ENCODE measurements at places on chromosomes 6 and 20. TPM values are rescaled to one million over a fixed set of nuclear protein-coding genes. Genes with fewer than 3 reads are reported as not detected.

DNA sequence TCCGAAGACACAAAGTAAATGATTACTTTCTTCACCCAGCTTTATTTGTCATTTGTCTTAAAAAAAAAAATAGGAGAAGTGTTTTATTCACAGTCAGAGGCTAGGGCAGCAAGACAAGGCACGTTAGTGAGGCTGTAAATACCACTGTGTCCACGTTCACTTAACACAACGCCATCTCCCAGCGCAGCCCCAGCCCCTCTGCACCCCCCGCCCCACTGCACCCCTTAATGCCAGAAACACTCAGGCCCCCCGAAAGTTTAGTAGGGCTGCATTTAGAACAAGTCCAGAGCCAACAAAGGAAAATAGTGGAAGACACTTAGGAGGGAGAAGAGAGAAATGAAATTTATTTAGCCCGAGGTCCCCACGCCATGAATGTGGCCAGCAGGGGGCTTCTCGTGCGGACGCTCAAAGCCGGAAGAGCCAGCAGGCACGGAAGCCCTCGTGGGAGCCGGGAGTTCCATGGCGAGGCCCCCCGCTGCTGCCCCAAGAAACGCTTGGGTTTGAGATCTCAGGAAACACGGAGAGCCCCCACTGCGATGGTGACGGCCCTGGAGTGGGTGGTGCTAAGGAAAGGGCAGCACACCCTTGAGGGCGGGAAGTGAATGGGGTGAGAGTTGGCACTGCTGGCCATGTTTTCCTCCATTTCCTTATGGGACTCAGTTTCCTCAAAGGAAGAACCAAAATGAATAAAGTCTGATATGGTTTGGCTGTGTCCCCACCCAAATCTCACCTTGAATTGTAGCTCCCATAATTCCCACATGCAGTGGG, 50.2 kb downstream of the IYD start:
- peak; percentile 67 for DNase-seq

DNA sequence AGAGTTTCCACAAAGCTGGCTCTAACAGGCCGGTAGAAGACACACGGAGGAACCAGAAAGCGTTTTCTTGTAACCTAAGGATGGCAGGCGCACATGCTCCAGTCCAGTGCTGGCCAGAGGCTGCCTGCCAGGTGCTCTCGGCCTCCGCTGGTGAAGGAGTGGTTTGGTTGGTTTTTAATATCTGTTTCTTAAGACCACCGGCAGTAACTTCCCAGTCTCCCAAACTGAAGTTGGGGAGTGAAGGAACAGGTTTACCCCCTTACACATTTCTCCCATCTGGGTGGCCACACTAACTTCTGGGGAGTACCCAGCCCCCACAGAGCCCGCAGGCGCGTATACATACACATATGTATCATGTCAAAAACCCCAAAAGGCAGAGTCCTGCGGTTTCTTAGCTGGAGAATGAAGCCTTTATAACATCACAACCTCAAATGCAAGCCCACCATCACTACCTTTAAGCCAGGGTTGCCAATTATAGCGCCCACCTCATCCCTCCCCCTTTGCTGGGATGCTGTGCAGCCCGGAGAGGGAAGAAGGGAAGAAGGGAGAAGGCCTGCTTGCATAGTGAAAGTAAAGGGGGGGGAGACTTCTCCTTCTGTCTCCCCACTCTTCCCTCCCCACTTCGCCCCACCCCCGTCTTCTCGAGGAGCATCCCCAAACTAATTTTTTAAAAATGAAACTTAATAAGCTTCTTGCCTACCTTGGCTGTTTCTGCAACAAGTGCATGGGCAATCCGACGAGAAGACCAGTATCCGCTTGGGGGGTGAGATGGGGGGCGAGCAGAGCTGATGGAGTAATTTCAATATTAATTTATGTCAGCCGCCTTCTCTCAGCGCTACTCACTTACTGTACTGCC, 1.0 kb downstream of the TRERF1 start:
- DNase-seq, result no peak

DNA sequence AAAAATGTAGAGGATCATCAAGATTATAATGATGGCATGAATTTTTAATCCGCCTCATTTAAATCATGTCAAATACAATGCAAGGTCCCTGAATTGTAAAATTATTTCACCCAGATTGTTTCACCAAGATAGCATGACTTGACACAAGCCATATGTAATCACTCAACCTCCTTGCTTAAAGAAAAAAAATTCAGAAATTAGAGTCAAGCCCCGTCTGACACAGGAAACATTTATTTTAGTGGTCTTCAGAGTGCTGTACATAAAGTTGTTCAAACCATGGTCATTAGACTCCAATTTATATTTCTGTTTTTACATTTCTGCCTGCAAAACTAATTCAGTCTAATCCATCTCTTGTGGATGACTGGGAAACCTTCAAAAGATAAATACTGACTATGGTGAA, 200.2 kb downstream of the CBLN4 start:
- DNase-seq, result no peak

- no peak for DNase-seq
Observed at GRCh38 chr20:43843096-43843964, 71.3 kb upstream of the TOX2 start.

- no peak for DNase-seq
Observed at GRCh38 chr6:126701676-126702560, 362.0 kb downstream of the CENPW start.

DNA sequence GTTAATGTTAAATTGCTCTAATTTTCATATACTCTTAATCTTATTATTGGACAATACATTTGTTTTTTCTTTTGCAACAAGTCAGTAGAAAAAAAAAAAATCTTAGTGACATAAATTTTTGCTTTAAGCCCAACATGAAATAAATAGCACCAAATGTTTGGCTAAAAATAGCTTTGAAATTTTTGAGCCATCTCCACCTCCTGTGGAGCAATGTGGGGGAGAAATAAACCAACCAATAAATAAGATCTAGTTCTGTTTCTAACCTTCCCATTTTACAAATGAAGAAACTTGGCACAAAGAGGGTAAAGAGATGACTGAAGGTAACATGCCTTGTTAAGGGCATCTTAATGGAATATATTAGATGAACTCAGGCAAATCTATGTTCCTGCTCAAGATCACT, 91.4 kb downstream of the PRKN start:
- no peak for DNase-seq

GRCh38 chr20:24016607-24017457, 28.3 kb upstream of the GGTLC1 start:
- DNase-seq, result no peak

DNA sequence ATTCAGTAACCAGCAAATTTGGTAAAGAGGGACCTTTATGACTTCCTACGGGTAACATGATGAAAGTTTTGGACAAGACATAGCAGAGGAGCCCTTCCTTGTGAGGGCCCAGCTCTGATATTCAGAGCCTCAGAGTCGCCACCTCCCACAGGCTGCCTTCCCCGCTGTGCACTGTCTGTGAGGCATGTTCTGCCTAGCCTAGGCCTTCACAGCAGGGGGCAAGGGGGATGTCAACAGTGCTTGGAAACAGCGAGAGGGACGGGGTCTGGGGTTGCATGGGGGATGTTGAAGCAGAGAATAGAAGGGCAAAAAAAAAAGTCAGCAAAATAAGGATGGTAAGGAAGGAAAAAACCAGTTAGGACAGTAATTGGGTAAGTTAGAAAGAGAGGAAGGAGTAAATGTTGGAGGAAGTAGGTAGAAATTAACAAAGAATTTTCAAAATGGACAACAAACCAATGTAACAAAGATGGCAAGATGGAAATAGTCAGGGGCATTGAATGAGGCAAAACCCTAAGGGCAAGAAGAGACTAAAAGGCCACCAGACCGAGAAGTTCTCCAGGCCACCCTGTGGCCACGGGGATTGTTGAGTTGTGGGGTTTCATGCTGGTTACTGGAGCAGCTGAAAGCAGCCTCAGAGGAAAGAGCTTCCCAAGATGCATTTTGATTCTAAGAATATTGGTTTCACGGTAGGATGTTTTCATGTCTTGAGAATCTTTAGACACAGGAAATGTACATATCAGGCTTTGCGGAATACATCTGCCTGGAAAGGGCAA, 139.8 kb downstream of the LY86 start:
- DNase-seq, result no peak

Gene TREM1
- total RNA-seq, result not detected

Gene BTN1A1
- not detected for total RNA-seq

Gene MAPK13
- 3.2 TPM for total RNA-seq

Gene ESR1
- 1.6 TPM for total RNA-seq

Gene SPATA25
- 3.2 TPM for total RNA-seq

Gene TNFRSF6B
- total RNA-seq, result not detected

Gene PPP1R14C
- not detected for total RNA-seq

Gene FOXF2
- not detected for total RNA-seq

Gene MDFI
- total RNA-seq, result not detected

Measured in right lobe of liver (tissue), 6 donors.